Hepatocyte (in vitro differentiated cells): ENCODE measurements at places on chromosomes 5 and 9. TPM values are rescaled to one million over a fixed set of nuclear protein-coding genes. Genes with fewer than 3 reads are reported as not detected.

Gene SH2D3C
- 0.23 and 0.96 TPM in 2 replicates for total RNA-seq

Gene FBXO4
- total RNA-seq = 11.7 and 15.3 TPM in 2 replicates

DNA sequence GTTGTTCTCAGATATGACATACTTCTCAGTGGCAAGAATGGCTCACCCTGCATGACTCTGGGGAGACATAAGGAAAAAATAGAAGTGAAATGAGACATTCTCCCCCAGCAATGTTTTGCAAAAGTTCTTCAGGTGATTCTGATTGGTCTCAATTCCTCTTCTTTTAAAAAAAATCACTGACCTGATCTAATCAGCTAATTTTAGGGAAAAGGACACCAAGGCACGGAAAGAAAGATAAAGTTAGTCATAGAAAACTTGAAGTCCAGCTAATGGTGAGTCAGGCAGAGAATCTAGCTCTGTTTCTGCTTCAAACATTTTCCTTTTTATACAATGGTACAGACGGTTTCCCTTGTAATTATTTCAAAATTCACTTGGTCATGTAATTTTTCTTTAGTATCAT is 1018.9 kb upstream of the ARRDC3 start:
- H3K27ac ChIP-seq = no peak overlapping the region
- DNase-seq = no peak
- no peaks in the 10 kb centered on the region for H3K36me3 ChIP-seq
- H3K27me3 ChIP-seq = no peaks in the 10 kb centered on the region

- H3K4me3 ChIP-seq = no peak overlapping the region
- H3K27me3 ChIP-seq = no peaks in the 10 kb centered on the region
- no peaks in the 10 kb centered on the region for H3K4me1 ChIP-seq
- H3K36me3 ChIP-seq = no peaks in the 10 kb centered on the region
Observed at GRCh38 chr5:113367586-113367985, 67.2 kb downstream of the TSSK1B start.

- no peaks in the 10 kb centered on the region for H3K4me1 ChIP-seq
- DNase-seq = no peak
- H3K4me3 ChIP-seq = no peak overlapping the region
Observed at GRCh38 chr9:70069704-70070103, 26.1 kb downstream of the MAMDC2 start.
